ENCODE measurements at places on chromosomes 4 and X.

DNA sequence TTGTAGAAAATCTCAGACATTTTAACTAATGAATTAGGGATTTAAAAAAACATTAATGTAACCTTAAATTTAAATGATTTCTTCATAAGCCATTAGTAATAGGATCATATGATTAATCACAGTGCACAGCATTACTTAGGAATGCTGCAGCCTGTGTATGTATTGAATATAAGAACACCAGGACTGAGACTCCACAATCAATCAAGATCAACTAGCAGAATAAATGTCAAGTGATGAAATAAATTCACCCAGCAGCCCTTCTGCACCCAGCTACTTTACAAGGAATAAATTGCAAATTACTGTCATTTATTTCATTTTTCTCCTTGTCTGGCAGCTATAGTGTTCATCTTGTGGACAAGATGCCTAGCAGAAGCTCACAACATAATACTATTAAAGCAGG is 46.5 kb downstream of the NEIL3 start:
- DNase-seq = no peak

DNA sequence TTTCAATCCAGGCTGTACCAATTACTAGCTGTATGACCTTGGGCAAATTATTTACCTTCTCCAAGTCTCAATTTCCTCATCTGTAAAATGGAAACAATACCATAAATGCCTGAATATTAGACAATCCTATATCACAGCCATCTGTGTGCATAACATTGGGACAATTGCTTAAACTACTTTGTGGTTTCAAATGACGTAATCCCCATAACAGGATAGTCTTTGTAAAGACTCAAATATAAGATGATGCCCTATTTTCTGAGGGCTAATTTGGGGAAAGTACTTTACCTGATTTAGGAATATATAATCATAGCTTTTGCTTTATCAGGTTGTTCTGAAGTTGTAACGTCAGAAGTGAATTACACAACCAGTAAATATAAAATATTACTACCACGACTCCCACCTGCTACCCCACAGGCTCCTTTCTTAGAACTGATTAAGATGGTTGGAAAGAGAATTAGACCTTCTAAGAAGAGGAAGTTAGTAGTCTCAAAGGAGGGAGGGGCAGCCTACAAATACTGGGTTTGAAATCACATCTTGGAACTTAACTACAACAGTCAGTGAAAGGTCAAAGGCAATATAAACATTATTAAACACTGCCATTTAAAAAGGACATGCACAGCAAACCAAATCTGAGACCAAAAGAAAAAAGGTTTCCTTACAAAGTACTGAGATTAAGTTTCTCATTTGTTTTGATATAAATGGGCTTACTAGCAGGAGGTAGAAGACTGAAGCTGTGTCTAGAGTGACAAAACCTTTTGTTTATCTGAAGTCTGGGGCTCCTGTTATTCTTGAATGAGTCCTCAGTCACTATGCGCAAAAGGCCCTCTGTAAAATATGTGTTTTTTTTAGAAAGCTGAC is 215.0 kb downstream of the SCFD2 start:
- DNase-seq = no peak

DNA sequence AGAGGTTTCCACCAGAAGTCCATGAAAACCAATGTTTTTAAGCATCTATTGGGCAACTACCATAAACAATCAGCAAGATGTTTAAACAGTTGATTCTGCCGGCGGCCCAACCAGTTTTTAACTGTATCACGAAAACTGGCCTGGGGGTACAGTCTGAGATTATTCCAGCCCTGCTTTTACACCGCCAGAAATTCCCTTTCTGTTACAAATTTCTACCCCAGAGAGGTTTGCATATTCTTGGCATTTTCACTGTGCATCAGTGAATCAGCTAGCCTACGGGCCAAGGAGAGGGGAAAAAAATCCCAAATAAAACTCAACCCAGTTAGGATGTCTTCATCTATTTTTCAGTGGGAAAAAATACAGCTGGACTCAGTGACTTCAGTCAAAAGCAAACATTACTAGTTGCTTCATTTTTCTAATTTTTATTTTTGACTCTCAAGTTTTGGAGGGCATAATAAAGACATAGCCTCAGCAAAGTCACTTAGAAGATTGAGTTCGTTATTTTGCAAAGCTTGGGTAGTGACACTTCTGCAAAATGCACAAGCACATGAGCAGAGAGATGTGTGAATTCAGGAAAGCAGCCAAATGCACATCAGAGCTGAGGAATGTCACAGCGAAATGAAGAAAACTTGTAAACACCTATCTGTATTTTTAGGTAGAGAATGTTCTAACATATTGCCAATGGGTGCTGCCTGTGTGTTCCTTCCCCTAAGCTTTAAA is 167.8 kb upstream of the GK2 start:
- DNase-seq = no peak

DNA sequence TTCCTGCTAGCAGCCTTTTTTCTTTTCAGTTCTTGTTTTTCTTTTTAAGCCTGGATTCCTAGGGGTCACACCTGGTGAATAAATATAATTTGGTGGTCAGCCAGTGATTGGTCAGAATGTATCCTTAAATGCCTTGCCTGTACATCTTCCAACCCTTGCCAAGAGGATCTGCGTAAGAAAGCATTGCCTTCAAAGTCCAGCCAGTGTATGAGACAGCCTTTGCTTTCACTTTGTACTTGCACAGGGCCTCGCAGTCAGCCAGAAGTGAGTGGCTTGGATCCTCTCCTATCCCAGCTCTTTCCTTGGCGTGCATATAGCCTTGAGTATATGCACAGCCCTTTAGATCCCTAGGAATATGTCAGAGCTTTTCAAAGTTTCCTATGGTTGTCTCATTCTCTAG is 22.2 kb downstream of the KANTR start:
- peak; percentile 4 for DNase-seq

All from small intestine (tissue), 16 donors.